ENCODE measurements at places on chromosomes 1 and 21. TPM values are rescaled to one million over a fixed set of nuclear protein-coding genes. Genes with fewer than 3 reads are reported as not detected.
A peak's percentile ranks its signal among the peaks of the same experiment; 100 is the strongest.

GRCh38 chr21:45973475-45974072, 8.0 kb upstream of the COL6A1 start:
- H3K27ac ChIP-seq = no peak overlapping the region
- no peaks in the 10 kb centered on the region for H3K36me3 ChIP-seq
- H3K27me3 ChIP-seq = peaks cover 72% of the 10 kb centered on the region
- peaks cover 20% of the 10 kb centered on the region for H3K4me1 ChIP-seq

GRCh38 chr1:188224263-188224662, 1395.5 kb downstream of the PLA2G4A start:
- no peak overlapping the region for H3K4me3 ChIP-seq
- H3K27ac ChIP-seq = no peak overlapping the region
- no peaks in the 10 kb centered on the region for H3K36me3 ChIP-seq

DNA sequence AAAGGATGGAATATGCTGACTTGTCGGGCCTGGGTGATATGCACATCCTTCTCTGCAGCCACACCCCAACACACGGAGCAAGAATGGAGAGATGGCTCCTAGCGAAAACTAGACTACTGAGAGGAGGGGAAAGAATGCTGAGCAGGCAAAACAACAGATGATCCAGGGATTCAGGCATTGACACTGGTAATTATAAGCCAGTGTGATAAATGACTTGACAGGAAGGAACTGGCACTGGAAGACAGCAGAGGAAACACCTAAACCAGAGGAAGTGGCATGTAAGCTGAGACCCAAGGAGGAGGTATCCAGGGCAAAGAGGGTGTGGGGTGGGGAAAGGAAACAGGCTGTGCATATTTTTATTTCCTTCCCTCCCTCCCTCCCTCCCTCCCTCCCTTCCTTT, 31.7 kb upstream of the KHDRBS1 start:
- no peaks in the 10 kb centered on the region for H3K36me3 ChIP-seq
- no peaks in the 10 kb centered on the region for H3K27me3 ChIP-seq
- no peak overlapping the region for H3K4me3 ChIP-seq
- H3K27ac ChIP-seq = no peak overlapping the region
- DNase-seq = no peak
- H3K4me1 ChIP-seq = no peaks in the 10 kb centered on the region

- no peak overlapping the region for H3K27ac ChIP-seq
- H3K36me3 ChIP-seq = no peaks in the 10 kb centered on the region
- H3K4me3 ChIP-seq = no peak overlapping the region
- H3K4me1 ChIP-seq = peaks cover 11% of the 10 kb centered on the region
- DNase-seq = no peak
Observed at GRCh38 chr1:20358761-20359263, 68.1 kb downstream of the VWA5B1 start.

- H3K27me3 ChIP-seq = no peaks in the 10 kb centered on the region
- H3K27ac ChIP-seq = no peak overlapping the region
- peak; percentile 48 for DNase-seq
- H3K4me3 ChIP-seq = no peak overlapping the region
- peaks cover 26% of the 10 kb centered on the region for H3K4me1 ChIP-seq
Observed at GRCh38 chr1:38274974-38275373, 228.4 kb upstream of the POU3F1 start.

LTN1 gene
- 37.3 TPM for total RNA-seq

GRCh38 chr1:36464605-36465393, 615 bp upstream of the MRPS15 start:
- H3K4me3 ChIP-seq = peak overlapping the region; percentile 98
- H3K4me1 ChIP-seq = peaks cover 16% of the 10 kb centered on the region
- DNase-seq = no peak
- no peaks in the 10 kb centered on the region for H3K27me3 ChIP-seq
- no peaks in the 10 kb centered on the region for H3K36me3 ChIP-seq

DNA sequence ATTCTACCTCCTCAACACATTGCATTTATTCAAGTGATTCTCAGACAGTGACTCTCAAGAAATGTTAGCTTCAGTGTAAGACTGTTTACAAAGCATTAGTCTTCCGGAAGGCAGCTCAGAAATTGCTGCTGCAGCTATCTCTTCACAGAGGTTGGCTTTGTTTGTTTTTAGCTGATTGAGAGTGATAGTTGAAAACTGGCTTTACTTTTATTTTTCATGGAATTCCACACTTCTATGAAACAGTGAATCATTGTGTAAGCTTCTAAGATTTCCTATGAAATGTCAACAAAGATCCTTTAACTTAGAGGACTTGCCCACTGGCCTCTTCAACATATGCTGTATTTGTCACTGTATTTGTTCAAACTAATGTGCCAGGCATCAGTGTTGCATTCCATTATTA, 121.3 kb downstream of the TNNI3K start:
- H3K27ac ChIP-seq = no peak overlapping the region
- no peak overlapping the region for H3K4me3 ChIP-seq
- H3K36me3 ChIP-seq = no peaks in the 10 kb centered on the region
- no peaks in the 10 kb centered on the region for H3K27me3 ChIP-seq

DNA sequence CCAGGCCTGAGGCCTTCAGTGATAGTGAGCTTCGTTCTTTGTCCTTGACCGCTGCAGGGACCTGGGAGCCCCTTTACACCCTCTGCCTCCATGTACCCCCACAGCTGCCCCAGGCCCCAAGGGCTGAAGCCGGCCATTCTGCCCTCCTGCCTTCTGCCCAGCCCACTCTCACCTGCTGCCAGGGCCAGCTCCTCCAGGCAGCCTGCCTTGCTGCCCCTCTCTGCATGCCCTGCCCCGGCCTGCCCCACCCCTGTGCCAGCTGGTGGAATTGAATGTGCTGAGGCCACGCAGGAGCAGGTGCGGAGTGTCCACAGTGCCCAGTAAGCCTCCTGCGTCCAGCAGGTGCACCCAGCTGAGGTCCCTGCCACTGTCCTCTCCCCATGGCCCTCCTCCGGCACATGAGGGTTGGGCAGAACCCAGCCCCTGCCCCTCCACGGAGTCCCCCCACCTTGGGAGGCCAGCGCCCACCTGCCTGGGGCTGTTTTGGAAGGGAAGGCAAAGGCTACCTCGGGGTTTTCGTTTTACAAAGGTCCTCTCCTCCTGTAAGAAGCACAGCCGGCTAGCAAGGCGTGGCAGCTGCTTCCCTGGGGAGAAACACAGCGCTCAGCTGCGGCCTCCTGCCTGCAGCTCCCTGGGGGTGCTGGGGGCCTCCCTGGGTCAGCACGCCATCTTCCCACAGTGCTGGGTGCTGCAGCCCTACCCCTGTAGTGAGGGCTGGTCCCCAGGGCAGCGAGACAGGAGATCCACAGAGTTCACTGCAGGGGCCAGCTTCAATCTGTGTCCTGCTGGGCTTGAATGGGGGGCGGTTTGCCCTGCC, 21.0 kb downstream of the MMEL1 start:
- no peak for DNase-seq
- H3K4me3 ChIP-seq = no peak overlapping the region
- H3K27me3 ChIP-seq = peaks cover 19% of the 10 kb centered on the region
- no peak overlapping the region for H3K27ac ChIP-seq
- no peaks in the 10 kb centered on the region for H3K36me3 ChIP-seq

DNA sequence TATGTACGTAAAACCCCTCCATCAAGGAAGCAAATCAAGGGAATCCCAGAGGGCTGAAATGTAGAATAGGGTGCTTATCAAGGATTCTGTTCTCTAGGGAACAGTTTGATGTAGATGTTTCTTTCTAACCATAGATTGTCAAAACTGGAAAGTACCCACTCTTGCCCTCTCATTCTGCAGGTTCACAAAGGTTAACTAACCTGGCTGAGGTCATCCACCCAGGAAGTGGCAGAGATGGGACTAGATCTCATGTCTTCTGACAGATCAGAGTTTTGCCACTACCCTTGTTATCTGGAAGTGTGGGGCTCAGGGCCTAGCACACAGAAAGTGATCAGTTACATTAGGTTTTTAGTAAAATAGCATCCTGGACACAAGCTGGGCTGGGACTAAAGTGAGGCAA, 47.4 kb downstream of the GFI1 start:
- H3K4me1 ChIP-seq = peaks cover 8% of the 10 kb centered on the region
- no peaks in the 10 kb centered on the region for H3K36me3 ChIP-seq
- no peaks in the 10 kb centered on the region for H3K27me3 ChIP-seq
- no peak overlapping the region for H3K4me3 ChIP-seq

GRCh38 chr1:117678246-117678977, 72.6 kb downstream of the TENT5C start:
- peaks cover 5% of the 10 kb centered on the region for H3K4me1 ChIP-seq
- H3K27me3 ChIP-seq = no peaks in the 10 kb centered on the region
- no peak for DNase-seq
- H3K36me3 ChIP-seq = no peaks in the 10 kb centered on the region

DNA sequence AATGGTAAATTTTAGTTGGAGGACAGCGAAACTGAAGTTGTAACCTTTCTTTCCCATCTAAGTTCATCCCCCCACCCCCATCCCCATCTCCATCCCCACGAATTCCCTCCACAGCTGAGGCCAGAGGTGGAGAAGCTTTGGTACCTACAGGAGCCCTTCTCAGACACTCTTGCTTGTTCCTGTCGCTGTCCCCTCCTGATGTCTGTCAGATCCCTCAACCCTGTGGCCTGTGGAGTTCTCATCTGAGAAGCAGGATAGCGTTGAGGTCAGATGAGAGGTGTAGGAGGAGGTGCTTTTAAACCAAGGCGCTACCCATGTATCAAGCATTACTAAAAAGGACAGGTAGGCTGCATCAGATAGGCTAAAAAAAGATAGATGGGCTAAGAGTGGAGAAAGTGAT, 769 bp downstream of the NTPCR start:
- H3K27me3 ChIP-seq = no peaks in the 10 kb centered on the region
- H3K4me1 ChIP-seq = peaks cover 18% of the 10 kb centered on the region
- H3K27ac ChIP-seq = no peak overlapping the region
- H3K36me3 ChIP-seq = no peaks in the 10 kb centered on the region
- peak overlapping the region; percentile 89 for H3K4me3 ChIP-seq

TACSTD2 gene
- not detected for total RNA-seq

DNA sequence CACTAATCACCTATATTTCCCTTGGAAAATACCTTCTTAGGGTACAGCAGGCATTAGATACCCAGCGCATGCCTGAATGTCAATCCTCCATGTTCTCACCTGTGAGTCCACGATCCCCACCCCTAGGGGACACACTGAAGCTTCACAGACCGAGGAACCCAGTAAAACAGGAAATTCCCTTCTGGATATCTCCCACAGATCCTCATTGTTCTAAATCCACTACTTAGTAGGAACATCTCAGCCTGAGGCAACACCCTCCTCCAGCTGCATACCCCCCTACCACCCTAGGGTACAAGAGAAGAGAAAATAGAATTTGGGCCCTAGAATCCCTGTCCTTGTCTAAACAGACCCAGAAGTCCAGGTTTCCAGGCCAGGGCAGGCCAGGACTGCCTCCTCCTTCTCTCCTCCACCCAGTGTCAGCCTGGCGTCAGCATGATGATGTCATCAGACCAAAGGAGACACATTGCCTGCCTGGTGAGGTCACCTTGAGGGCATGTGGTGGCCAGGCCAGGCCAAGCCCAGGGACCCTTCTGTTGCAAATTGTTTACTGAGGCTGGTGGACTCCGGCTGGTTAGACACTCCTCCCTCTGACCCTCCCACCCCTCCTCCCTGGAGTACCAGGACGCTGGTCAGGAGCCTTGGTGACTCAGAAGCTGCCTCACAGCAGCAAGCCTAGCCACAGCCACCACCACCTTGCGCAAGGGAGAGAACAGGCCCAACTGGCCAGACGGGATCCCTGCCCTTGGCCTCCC, 6.2 kb downstream of the NECTIN4 start:
- H3K4me1 ChIP-seq = peaks cover 11% of the 10 kb centered on the region
- H3K36me3 ChIP-seq = no peaks in the 10 kb centered on the region
- H3K27ac ChIP-seq = no peak overlapping the region
- H3K27me3 ChIP-seq = no peaks in the 10 kb centered on the region

TCHH gene
- 0.03 TPM for total RNA-seq

SHE gene
- not detected for total RNA-seq

DNA sequence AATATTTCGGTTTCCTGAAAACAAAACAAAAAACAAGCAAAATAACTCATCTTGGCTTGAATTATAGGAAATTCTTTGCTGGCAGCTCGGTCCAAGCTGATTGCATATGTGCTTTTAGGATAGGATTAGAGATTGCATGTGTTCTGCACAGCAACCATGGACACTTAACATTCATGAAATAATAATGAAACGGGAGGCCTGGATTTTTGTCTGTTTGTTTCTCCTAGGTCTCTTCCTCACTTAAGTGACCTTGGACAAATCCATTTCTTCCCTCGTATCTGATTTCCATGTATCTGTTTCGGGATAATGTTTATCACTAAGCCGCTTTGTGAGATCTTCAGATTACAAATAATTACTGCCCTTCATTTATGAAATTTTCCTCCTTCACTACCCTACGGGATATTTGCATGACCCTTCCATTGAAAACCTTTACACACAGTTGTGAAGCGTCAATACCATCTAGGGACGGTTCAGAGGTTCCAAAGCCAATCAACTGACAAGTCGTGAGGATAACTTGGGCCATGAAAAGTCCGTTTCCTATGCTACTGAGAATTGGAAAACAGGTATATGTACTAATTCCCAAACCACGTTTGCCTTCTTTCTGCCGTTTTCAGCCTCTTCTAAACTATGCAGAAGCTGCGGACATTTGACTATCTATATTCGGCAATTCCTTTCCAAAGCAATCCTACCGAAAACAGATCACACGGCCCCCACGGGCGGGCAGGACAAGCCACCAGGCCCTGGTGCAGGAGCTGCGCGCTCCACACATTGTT, 1.3 kb upstream of the H3-3A start:
- DNase-seq = no peak
- H3K36me3 ChIP-seq = peaks cover 7% of the 10 kb centered on the region
- peak overlapping the region; percentile 98 for H3K27ac ChIP-seq
- no peaks in the 10 kb centered on the region for H3K27me3 ChIP-seq
- H3K4me1 ChIP-seq = peaks cover 24% of the 10 kb centered on the region
- H3K4me3 ChIP-seq = peak overlapping the region; percentile 86

GRCh38 chr1:17168091-17168876, 36.6 kb upstream of the PADI1 start:
- H3K4me1 ChIP-seq = peaks cover 3% of the 10 kb centered on the region
- no peaks in the 10 kb centered on the region for H3K36me3 ChIP-seq
- H3K27me3 ChIP-seq = no peaks in the 10 kb centered on the region
- no peak overlapping the region for H3K4me3 ChIP-seq
- H3K27ac ChIP-seq = no peak overlapping the region

DNA sequence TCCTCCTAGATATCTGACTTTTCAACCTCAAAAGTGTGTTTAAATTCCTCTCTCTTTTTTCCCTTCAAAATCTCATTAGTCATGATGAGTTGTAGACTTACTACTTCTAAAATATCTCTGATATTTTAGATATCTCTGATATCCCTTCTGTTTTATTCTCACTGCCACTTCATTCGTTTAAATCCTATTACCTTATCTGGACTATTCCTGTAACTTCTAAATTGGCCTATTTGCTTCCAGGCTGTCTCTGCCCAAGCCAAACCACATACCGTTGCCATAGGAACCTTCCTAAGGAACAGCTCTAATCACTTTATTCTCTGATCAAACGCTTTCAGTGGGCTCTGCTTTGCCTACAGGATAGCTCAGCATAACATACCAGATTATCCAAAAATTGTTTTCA, 333.1 kb upstream of the CHRM3 start:
- no peak overlapping the region for H3K4me3 ChIP-seq
- H3K27me3 ChIP-seq = no peaks in the 10 kb centered on the region
- no peaks in the 10 kb centered on the region for H3K4me1 ChIP-seq
- H3K36me3 ChIP-seq = no peaks in the 10 kb centered on the region
- H3K27ac ChIP-seq = no peak overlapping the region

GRCh38 chr21:45004481-45005247, 64.8 kb downstream of the SLX9 start:
- no peak overlapping the region for H3K4me3 ChIP-seq
- H3K27ac ChIP-seq = no peak overlapping the region
- no peaks in the 10 kb centered on the region for H3K36me3 ChIP-seq
- H3K27me3 ChIP-seq = no peaks in the 10 kb centered on the region
- DNase-seq = no peak
